Endothelial cell of umbilical vein (primary cell): ENCODE measurements at places on chromosomes 4 and X. TPM values are rescaled to one million over a fixed set of nuclear protein-coding genes. Genes with fewer than 3 reads are reported as not detected.
A peak's percentile ranks its signal among the peaks of the same experiment; 100 is the strongest.

GRCh38 chr4:177265729-177266128, 43.9 kb upstream of the NEIL3 start:
- no peak for DNase-seq

DNA sequence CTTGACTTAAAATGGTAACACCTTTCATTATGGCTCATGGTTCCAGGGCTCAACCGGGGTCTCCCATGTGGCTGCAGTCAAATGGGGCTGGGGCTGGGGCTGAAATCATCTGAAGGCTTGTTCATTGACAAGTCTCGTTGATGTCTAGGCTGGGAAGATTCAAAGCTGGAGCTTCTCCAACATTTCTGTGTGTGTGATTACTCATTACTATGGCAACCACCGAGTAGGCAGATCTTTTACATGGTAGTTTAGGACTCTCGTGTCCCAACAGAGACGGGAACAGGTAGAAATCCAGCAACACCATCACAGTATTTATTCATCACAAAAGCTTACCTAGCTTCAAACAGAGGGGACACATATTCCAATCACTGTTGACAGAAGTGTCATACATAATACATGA, 7.8 kb downstream of the YTHDC1 start:
- peak; percentile 37 for DNase-seq

- DNase-seq = peak; percentile 47
Observed at GRCh38 chrX:86148024-86148511, at the start of gene DACH2. Gene DACH2 (plus strand): TSS chrX:86148451.

DNA sequence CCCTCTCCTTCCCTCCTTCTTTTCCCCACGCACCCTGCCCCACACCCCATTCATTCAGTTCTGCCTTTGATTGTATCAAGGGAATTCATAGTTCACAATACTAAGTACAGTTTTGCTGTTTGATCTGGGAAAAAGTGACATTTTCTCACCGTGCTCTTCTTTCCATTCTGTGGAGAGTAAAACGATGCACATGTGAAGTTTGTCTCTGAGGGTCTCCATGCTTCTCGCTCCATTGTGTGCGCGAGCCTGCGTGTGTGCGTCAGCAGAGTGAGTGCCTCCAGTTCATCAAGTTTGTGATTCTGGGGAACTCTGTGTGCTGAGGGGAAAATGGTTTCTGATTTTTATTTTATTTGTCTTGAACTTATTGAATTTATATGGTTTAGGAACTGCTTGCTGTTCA, 1.9 kb downstream of the STK26 start:
- DNase-seq = no peak

The PLAC1 gene
- 0.58 and 0.81 TPM in 2 replicates for total RNA-seq

- no peak for DNase-seq
Observed at GRCh38 chrX:37993837-37994619, 12.3 kb upstream of the SYTL5 start.

DNA sequence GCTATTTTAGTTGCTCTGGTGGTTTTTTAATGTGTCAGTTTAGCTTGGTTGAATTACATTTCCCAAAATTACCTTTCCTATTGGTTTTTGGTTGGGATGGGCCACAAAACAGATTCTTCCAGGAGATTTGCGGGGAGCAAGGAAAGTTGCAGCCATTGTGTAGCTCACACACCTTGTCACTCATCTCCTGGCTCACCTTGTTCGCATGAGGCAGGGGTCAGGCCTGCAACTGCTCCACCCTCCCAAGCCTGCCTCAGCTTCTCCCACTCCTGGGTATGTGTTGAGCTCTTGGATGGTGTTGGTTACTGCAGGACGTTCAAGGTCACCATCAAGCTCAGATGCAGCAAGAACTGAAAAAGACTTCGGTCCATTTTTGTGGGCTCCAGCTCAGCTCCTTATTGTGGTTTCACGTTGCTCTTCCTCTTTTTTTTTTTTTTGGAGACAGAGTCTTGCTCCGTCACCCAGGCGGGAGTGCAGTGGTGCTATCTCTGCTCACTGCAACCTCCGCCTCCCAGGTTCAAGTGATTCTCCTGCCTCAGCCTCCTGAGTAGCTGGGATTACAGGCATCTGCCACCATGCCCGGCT, 95.6 kb upstream of the METTL14 start:
- no peak for DNase-seq

The FAM133A gene
- not detected in 2 replicates for total RNA-seq

DNA sequence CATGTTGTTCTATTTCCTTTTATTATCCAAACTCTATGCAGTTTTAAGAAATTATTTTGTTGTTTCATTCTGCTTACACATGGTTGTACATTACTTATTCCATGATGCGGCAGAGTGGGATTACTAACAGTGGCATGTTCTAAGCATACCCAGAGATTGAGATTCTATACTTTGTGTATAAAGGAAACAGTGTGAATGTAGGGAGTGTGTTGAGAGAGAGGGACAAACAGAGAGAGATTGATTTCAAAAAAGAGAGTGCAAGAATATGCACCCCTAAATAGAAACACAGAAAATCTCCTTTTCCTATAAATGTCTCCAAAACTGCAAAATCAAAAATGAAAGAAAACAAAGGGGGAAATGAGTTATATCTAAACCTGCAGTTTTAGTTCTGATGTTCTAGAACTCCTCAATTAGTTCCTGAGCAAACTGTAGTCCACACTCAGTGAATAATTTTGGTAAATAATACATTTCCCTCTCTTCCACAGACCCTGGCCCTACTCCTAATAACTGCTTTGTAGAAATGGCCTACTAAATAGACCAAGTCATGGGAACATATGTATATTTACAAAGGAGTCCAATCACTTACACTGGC, 31.0 kb downstream of the SLC9B1 start:
- DNase-seq = no peak

The GPRASP1 gene
- total RNA-seq = 2.1 and 2.4 TPM in 2 replicates

DNA sequence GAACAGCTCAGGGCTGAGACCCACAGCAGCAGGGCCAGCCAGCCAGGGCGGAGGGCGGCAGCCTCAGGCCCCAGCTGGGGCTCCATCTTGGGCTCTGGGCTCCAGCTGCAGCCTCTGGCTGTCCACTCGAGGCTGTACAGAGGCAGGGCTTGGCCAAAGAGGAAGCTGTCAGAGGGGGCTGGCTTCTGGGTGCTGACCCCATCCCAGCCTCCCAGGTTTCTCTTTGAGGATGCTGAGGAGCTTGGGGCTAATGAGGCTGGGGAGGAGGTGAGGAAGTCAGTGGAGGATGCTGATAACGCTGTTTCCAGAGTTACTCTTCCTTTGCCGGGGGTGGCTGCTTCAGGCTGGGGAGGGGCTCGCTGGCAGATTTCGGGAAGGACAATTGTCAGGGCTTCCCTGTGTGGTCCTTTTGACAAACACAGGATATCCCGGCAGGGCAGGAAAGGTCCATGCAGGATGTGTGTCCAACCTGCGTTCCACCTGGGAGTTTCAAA, at the start of gene DIPK2B:
TSS of gene DIPK2B (minus strand) at position 136 of the 494 bp plus-strand sequence. CDS start at position 86, 50 bp downstream.
- peak; percentile 79 for DNase-seq
